ENCODE measurements at places on chromosomes 6 and 20.

DNA sequence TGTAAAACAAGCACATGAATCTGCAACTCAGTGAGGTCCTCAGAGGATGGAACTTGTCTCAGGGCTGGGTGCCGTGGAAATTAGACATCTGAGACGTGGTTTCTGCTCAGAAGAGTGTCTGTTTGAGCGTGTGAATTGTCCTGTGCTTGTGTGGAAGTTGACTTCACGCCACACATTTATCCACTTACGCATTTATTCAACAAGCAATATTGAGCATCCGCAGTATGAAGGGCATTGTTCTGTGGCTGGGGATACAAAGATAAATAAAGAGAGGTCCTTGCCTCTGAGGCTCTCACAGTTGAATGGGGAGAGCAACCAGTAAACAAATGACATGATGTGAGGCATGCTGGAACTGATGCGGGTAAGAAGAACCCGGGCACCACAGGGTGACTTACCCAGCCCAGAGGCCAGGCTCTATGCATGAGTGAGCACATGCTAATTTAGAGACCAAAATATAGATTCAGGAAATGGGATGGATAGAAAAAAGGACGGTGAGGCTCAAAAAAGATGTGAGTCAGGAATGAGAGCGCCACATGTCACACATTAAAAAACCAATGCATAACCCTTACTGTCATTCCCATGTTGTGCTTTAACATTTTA, 60.4 kb downstream of the SOBP start:
- no peak for DNase-seq

GRCh38 chr6:78438135-78438534, 429.2 kb upstream of the IRAK1BP1 start:
- DNase-seq, result no peak

DNA sequence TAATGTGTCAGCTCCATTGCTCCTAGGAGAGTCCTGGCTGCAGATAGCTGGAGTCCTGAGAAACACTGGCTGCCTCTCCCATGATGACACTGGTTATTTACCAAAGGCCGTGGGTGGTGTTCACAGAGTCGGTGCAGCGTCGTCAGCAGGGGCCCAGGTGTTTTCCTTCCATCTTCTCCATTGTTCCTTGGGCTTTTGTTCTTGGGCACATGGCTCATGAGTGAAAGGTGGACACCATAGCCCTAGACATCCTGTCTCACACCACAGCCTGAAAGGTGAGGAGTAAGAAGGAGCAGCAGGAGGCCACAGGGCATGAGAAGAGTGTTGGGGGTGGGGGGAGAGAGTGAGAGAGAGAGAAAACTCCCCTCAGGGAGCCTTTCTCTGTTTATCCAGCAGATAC, 9.1 kb downstream of the CST5 start:
- DNase-seq, result no peak

DNA sequence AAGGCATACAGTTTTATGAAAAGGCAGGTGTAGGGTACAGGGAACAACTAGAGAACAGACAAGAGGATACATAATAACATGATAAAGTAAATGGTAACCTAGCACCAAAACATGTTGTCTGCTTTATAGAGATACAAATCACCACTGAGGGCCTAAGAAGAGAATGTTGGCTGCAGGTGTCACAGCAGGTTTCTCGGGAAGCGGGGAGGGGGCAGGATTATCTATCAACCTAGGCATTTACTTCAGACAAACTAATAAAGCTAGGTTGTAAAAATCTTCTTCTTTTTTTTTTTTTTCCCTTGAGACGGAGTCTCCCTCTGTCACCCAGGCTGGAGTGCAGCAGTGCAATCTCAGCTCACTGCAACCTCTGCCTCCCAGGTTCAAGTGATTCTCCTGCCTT, 22.7 kb downstream of the PIM1 start:
- no peak for DNase-seq

GRCh38 chr6:3518356-3519190, 61.7 kb upstream of the SLC22A23 start:
- no peak for DNase-seq
